ENCODE measurements at places on chromosomes 6 and 20.

- DNase-seq = no peak
Observed at GRCh38 chr6:93376026-93376540, 43.3 kb downstream of the EPHA7 start.

- DNase-seq = no peak
Observed at GRCh38 chr6:57173886-57174510, 1.9 kb downstream of the BAG2 start.

GRCh38 chr6:156949376-156949775, 172.2 kb downstream of the ARID1B start:
- DNase-seq = no peak

DNA sequence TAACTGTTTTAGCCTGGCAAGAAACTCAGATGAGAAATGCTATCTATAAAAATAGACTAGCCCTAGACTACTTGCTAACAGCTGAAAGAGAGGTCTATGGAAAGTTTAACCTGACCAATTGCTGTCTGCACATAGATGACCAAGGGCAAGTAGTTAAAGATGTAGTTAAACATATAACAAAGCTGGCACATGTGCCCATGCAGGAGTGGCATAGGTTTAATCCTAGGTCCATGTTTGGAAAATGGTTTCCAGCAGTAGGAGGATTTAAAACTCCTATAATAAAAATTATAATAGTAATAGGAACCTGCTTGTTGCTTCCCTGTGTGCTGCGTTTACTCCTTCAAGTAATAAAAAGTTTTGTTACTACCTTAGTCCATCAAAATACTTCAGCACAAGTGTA, 51.2 kb upstream of the ADGRF4 start:
- DNase-seq = no peak

- no peak for DNase-seq
Observed at GRCh38 chr6:19394051-19394450, 443.1 kb upstream of the ID4 start.

- no peak for DNase-seq
Observed at GRCh38 chr6:26032340-26033084, 54.7 kb upstream of the HFE start.

DNA sequence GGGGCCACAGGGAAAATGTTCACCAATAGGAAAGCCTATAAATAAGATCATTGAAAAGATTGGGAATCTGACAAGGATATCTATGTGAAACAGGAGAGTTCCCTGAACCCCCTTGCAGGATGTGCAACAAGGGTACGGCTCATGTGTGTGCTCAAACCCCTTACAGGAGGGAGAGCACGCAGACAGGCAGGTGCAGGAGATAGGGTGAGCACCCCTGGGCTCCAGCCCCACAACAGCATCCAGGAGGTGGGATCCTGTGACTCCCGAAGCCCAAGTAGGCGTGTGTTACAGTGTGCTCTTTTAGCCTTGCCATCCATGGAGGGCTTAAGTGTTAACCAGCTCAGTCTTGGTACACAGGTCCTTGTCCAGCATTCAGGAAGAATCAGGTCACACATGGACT, 204.2 kb downstream of the BMP7 start:
- DNase-seq = no peak

DNA sequence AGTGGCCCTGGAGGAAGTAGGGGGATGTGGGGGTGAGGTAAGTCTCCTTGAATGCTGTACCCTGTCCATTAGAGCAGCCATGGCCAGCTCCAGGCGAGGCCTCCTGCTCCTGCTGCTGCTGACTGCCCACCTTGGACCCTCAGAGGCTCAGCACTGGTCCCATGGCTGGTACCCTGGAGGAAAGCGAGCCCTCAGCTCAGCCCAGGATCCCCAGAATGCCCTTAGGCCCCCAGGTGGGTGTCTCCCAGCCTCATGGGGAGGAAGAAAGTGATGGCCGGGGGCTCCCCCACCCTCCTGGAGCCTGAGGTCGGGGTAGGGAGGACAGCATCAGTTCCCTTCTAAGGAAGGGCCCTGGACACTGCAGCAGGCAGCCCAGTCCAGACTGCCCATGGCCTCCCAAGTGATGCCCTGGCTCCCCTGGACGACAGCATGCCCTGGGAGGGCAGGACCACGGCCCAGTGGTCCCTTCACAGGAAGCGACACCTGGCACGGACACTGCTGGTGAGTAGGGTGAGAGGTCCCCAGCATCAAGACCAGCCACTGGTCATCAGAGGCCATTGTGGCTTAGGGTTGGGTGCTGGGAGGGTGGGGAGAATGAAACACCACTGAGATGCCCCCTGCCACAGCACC, 1.0 kb downstream of the GNRH2 start:
- DNase-seq = no peak

- no peak for DNase-seq
Observed at GRCh38 chr6:38068854-38069590, 249.5 kb downstream of the ZFAND3 start.

GRCh38 chr6:43076464-43077332, 584 bp downstream of the PTK7 start:
- no peak for DNase-seq
